ENCODE measurements at places on chromosomes 7 and 10.

DNA sequence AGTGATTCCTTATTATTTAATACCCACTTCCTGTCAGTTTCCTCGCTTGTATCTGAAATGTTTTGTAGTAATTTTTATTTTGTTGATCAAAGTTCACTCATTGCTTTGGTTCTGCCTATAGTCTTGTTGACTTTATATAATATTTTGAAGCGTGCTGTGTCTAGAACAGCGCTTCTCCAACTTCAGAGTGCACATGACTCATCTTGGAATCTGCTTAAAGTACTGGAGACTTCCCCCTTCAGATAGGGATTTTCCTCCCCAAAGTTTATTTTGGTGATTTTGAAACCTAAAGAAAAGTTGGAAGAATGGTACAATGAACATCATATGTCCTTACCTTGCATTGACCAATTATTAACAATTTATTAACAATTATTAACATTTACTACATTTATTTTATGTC is 5.8 kb downstream of the COMTD1 start:
- no peak for DNase-seq

GRCh38 chr10:72124989-72125388 is 36.6 kb upstream of the SPOCK2 start:
- no peak for DNase-seq

DNA sequence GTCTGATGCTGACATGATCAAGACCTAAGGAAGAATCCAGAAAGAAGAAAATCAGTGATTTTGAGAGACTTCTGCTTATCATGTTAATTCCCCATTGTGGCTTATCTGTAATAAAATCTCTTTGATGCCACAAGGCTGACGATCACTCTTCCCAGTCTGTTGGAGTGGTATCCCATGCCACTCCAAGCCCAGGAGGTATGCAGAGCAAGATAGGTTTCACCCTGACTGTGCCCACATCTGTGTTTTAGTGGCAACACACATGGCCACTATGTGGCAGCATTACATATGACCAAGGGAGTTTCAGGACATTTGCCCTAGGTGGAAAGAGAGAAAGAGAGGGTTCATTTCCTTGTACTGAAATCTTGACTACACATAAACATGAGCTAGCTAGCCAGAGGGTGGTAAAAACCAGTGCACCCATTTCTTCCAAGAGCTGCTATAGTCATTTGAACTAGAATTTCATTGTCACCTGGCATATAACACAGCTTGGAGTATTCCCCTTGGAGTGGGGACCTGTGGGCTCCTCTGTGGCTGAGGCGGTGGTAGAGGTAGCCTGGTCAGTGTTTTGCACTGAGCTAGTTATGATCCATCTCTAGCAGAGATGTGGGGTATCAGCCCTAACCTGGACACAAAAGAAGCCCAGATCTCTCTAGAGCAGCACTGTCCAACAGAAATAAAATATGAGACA is 20.8 kb downstream of the LAMB4 start:
- no peak for DNase-seq

DNA sequence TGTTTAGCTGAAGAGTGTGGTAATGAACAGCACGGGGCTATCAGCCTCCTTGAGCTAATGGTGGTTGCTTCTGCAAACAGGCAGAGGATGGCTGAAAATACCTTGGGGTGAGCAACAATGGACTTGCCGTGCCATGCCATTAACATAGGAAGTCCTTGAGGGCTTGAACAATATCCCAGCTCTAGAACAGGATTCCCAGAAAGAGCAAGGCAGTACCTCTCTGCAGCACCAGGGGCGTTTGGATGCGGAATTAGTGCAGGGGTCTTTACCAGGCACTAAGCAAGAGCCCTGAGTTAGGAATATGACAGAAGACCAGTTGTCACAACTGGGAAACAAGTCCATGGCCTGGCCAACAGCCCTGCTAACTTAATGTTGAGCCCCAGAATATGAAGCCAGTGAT is 143.2 kb upstream of the COBL start:
- DNase-seq = no peak

DNA sequence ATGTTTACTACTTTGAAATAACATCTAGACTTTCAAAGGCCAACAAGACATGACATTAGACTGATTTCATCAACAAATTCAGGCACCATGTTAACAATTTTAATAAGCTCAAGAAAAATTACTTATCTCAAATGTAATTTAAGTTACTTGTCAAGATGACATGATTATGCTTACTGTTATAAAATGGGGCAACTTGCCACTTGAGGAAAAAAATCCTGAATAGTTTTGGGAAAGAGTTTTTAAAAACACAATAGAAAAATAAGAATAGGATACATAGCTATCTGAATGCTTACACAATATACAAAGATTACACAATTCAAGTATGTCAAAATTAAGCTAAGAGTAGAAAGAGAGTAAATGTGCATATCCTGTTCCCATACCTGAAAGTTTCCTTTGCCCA is 85.4 kb downstream of the RNF32 start:
- DNase-seq = no peak

DNA sequence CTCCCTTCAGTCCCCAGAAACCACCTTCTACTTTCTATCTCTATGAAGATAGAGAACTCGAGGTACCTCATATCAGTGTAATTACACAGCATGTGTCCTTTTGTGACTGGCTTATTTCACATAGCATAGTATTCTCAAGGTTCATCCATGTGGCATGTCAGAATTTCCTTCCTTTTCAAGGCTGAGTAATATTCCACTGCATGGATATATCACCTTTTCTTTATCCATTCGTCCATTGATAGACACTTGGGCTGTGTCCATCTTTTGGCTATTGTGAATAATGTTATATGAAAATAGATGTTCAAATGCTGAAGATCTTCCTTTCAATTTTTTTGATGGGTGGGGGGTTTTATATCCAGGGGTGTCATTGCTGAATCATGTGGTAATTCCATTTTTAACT is 91.8 kb upstream of the CCNY start:
- no peak for DNase-seq

GRCh38 chr10:118904286-118904685 is 125.2 kb upstream of the NANOS1 start:
- DNase-seq = no peak

GRCh38 chr10:133124357-133125211 is 35.4 kb upstream of the KNDC1 start:
- no peak for DNase-seq

GRCh38 chr7:78149787-78150186 is 351.2 kb downstream of the PHTF2 start:
- DNase-seq = no peak

- DNase-seq = no peak
Observed at GRCh38 chr10:70271996-70272924, 11.5 kb downstream of the NPFFR1 start.
